DMS79 treated with DMSO at 0.1 percent for 48 hours (cell line): ENCODE measurements at places on chromosomes 11 and 22.

DNA sequence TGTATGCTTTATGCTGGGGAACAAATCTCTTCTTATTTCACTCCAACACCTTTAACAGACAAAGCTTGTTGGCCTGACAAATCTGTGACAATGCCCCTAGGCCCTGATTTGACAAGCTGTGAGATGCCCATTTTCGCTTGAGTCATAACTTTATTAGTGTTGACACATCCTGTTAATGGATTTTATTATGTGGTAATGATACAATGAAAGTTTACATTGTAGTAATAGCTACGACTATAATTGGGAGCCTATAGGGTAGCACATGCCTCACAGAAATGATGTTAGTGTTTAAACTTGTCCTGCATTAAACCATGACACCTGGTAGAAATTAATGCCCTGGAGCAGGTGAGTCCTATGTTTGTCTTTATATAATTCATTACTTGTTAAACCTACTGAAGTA is 3.3 kb upstream of the MMP10 start:
- DNase-seq: no peak

- no peak for DNase-seq
These were observed 88.2 kb downstream of the SWAP70 start for GRCh38 chr11:9752091-9752490.

DNA sequence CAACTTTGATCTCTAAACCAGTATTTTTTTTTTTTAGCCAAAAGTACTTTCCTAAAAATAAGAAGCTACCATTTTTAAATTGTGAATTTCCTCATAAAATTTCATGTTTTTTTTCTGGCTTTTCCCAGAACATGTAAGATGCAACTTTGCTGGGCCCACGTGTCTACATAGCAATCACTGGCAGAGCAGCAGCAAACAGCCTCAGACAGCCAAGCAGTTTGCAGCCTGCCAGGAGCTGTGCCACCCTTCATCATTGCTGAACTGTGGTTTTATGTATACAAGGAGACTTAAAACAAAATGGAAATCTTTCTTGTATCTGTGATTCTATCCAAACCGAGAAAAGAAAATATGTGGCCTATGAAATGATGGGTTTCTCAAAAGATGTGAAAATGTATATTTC is 110.2 kb downstream of the GRIA4 start:
- DNase-seq: no peak

DNA sequence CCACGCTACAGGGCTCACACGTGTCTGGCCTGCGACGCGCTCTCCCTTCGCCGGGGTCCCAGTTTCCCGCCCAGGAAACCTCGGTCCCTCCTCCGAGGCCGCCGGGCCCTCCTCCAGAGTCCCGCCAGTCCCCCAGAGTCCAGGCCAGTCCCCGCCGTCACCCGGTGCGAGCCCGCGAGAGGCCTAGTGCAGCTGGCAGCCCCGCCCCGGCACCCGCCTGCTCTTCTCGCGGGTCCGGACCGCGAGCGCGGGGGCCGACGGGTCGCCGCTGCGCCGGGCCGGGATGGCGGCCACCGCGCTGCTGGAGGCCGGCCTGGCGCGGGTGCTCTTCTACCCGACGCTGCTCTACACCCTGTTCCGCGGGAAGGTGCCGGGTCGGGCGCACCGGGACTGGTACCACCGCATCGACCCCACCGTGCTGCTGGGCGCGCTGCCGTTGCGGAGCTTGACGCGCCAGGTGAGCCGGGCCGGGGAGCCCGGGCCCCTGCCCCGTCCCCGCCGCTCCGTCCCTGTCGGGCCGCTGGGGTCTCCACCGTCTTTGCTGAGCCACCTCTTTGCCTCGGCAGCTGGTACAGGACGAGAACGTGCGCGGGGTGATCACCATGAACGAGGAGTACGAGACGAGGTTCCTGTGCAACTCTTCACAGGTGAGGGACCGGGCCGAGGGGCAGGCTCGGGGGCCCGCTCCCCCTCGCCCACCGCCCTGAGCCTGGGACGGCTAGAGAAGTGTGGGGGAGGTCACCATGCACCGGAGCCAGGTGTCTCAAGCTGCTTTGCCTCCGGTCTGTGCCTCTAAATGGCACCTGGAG is at the start of gene PTPMT1:
Gene PTPMT1 (plus strand): TSS at position 260 of the 809 bp plus-strand sequence. CDS start 24 bp downstream, at position 284.
- DNase-seq: peak; percentile 37

DNA sequence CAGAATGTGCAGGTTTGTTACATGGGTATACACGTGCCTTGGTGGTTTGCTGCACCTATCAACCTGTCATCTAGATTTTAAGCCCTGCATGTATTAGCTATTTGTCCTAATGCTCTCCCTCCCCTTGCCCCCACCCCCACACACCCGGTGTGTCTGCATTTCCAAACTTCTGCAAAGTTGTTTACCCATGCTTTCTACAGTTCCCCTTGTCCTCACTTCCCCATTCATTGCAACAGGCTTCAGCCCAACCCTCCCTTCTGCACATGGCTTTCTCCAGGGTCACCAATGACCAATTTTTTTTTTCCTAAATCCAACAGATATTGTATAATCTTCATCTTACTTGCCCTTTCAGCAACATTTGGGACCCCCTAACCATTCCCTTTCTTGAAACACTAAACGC is 32.0 kb upstream of the NUP50 start:
- DNase-seq: no peak

DNA sequence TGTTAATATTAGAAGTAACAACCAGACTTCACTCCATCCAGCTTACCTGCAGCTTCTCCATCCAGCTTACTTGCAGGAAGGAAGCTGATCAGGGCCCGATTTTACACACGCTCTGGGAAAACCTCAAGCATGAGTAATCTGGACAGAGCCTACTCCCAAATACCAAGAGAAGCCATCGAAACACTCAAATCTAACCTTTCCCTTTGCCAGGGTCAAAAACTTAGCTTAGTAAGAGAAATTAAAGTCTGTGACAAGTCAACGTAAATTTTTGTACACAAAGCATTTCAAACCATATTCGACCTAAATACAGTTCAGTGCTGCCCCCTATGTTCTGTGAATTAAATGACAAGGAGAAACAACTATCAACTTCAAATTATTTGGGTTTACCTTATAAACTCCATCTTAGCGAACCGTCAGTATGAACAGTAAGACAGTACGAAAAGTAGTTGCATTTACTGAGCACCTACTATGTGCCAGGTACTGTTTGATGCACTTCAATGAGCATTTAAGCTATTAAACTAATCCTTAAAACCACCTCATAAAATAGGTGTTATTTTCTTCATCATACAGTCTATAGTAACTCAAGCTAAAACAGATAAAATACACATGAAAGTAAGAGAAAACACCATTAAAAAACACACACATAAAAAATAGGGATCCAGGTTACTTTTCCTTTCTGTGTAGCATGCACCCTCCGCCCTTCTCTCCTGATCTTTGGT is 36.9 kb downstream of the ARFGAP3 start:
- no peak for DNase-seq

- no peak for DNase-seq
These were observed 1083.4 kb downstream of the BRD1 start for GRCh38 chr22:48744283-48744641.
